Kidney (tissue), 22 donors: ENCODE measurements at places on chromosomes 5 and 9.
A peak's percentile ranks its signal among the peaks of the same experiment; 100 is the strongest.

DNA sequence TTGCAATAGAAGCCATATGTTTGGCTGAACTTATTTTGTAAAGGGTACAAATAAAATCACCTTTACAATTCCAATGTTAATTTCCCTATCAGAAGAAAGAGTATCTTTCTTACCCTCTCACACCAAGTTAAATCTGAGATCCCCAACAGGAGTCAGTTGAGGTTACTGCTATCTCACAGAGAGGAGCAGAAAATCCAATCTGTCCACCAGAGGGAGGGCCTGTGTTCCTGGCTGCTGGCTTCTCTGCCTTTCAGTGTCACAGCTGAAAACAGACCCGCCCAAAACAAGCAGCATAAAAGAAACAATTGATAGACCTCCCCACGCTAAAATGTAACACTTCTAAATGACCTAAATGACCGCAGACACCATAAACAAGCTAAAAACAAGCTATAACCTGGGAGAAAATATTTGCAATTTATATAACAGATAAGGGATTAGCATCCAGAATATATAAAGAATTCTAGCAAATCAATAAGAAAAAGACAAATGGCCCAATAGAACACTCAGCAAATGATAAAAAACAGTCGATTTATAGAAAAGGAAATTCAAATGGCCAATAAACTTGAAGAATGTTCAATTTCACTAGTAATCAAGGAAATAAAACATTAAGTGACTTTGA, 24.5 kb upstream of the MVB12B start:
- peak; percentile 64 for DNase-seq

GRCh38 chr9:125758986-125759763, 12.0 kb downstream of the PBX3 start:
- no peak for DNase-seq

GRCh38 chr9:35414889-35415288, 75.0 kb upstream of the RUSC2 start:
- no peak for DNase-seq

DNA sequence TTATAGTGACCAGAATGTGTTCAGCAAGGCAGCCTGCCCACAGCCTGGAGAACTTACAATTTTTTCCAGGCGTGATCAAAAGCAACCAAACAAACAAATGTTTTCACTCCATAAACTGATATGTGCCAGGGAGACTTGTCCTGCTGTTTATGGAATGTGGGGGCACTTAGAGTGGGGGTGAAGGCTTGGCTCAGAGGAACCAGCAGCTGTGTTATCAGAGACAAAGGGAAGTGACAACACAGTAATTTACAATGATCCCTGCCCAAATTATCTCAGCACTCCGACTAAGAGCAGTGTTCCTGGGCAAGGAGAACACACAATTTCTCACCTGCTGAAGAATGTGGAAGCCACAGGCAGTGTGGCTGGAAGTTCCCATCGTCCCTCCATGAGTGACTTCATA, 429.1 kb upstream of the IRX4 start:
- DNase-seq = no peak

DNA sequence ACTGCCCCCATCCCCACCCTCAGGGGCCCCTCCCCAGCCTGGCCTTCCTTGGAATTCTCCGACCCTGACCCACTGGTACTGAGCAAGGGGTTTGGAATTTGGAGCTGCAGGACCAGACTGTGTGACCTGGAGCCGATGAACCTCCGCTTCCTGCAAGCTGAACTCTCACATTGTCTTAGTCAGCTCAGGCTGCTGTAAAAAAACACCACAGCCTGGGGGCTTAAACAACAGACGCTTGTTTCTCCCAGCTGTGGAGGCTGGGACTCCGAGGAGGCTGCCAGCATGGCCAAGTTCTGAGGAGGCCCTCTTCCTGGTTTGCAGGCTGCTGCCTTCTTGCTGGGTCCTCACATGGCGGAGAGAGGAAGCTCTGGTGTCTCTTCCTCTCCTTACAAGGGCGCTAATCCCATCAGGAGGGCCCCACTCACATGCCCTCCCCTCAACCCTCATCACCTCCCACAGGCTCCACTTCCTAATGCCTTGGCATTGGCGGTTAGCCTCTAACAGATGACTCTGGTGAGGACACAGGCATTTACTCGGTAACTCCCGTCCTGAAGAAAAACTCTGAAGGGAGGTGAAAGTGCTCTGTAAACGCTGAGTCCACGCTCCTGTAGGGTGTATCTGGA, 42.4 kb downstream of the C5orf15 start:
- no peak for DNase-seq

GRCh38 chr9:135376511-135377265, 102.9 kb upstream of the PPP1R26 start:
- peak; percentile 27 for DNase-seq

GRCh38 chr9:125444166-125444565, 182.5 kb downstream of the GAPVD1 start:
- no peak for DNase-seq

DNA sequence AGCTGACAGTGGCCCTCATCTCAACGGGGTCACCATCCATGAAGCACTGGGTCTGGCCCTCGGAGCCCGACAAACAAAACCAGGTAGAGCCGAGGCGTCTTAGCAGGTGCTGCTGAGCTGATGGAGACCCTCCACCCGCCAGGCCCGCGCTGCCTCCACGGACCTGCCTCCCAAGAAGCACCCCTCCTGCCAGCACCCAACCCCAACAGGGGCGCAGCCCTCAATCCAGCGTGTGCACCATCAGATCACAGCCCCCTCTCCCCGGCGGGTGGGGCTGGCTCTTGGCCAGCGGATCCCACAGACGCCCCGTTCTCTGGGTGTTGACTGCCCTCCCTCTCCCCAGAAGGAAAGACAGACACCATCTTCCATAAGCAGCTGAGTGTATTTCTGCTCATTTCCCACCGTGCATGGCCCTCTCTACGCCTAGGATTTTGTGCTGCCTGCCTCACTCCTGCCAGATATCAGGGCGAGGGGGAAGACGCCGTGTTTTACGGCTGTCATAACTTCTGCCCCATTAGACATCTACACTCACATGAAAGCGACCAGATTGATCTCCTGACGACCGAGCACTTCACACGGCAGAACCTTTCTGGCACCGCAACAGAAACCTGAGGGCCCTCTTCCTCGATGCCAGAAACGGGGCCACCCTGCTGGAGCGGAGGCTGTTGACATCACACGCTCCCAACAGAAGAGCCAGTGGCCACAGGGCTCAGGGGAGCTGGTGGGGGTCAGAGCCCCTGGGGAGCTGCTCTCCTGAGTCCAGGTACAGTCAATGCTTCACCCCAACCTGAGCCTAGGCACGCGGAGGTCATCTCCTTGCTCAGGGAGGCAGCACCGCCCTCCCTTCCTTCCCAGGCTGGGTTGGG, 12.4 kb downstream of the NACC2 start:
- no peak for DNase-seq

DNA sequence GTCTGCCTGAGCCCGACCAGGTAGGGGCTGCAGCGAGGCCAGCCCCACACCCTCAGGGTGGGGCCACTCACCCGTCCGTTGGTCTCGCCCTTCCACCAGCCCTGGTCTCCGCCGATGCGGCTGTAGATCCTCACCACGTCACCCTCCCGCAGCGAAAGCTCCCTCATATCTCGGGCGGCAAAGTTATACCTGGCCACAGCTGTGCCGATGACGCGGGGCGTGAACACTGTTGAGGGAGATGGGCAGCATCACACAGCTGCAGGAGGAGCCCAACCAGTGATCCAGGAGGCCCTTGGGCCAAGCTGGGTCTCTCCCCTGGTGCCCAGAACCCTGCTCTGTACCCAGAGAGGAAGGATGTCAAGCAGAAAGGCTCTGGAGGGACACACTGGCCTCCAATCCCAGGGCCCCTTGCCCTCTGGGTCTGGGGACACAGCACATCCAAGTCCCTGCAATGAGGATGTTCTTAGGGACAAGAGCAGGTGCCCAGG, 30.3 kb upstream of the SARDH start:
- no peak for DNase-seq

DNA sequence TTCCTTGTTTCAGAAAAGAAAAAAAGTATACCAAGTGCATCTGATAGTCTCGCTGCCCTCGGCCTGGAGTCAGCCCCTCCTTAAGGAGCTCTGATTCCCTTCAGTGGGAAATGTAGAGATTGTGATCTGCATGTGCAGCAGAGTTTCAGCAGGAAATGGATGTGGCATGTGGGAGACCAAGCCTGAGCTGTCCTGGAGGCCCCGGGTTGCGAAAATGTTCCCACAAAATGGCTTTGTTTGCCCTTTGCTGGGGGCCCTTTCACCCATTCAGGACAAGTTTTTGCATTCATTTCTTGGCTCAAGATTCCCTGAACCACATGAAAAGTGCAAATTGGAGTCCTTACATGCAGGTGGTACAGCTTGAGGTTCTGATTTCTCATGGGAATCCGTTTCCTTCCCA, 230.9 kb downstream of the GADD45G start:
- DNase-seq = no peak

- no peak for DNase-seq
Observed at GRCh38 chr5:170377027-170377426, 12.1 kb downstream of the KCNMB1 start.

GRCh38 chr9:29214154-29214689, 1640.9 kb upstream of the C9orf72 start:
- DNase-seq = peak; percentile 80

GRCh38 chr5:135064235-135064570, 30.2 kb upstream of the PITX1 start:
- peak; percentile 39 for DNase-seq

GRCh38 chr9:90449213-90449925, 193.3 kb downstream of the DIRAS2 start:
- DNase-seq = no peak

- DNase-seq = no peak
Observed at GRCh38 chr9:131865446-131866195, 125.7 kb upstream of the RAPGEF1 start.

DNA sequence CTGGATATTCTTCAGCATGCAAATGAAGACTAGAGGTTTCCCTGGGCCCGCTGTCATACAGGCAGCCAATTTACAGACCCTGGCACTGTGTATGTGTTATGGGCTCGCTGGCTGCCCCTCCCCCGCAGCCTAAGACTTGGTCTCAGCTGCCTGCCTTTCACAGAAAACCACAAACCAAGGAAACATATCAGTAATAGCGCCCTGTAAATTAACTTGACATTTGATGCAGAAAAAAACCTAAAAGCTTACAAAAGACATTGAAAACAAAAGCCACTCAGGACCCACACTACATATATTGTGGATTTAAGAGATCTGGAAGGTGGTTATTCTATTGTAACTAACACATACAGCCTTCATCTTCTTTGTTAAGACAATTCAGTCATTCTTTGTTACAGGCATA, 287.0 kb upstream of the TMEM161B start:
- no peak for DNase-seq

DNA sequence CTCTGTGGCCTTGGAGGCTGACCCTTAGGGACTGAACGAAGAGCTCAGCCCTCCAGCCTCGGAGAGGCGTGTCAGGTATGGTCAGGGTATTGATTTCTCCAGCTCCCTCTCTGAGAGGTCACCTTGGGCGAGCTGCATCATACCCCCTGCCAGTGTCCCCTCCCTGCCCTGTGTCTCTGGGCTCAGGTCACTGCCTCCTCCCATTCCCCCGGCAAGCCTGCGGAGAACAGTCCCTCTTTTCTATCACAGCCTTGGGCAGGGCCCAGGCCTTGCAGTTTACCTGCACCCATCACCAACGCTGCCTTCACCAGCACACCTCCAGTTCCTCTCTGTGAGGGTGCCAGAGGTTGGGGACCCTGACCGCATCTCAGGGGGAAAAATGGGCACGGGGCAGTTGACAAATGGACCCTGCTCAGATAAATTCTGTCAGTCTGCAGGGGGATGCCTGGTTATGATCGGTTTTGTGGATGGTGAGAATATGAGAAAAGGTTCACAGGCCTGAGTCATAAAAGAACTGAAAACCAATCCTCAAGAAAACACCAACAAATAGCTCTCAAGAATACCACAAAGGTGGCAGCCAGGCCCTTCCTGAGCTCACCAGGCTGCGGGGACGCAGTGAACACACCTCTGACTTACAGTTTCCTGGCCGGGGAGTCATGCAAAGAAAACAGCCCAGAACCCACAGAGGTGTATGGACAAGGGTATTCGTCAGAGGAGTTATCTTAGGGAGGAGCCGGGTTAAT, 24.7 kb upstream of the RXRA start:
- peak; percentile 40 for DNase-seq

DNA sequence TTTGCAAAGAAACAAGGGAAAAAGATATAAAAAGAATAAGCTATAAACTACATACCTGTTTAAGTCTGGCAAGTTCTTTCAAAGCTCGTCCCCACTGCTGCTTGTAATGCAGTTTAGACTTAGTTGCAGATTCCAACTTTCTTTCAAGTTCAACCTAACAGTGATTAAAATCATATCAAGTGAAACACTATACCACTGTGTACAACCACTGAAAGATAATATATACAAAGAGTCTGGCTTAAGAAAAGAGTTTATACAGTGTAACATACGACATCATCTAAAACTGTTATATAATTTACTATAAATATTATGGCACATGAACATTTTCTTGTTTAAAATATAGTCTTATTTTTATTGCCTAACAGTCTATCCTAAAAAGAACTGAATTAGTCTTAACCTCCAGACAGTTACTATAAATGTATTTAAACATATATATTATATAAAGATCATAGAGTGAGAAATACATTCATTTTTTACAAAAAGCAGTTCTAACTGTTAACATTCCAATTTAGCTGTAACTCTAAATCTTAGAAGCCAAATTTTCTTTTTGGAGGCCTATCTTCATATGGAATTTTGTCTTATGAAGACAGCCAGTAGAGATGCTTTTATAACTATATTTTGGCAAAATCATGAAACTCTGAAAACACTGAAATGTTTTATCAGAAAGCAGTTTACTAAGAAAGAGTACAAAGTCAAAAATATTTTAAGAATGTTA, 58.6 kb downstream of the CEP120 start:
- DNase-seq = no peak

- DNase-seq = no peak
Observed at GRCh38 chr9:27355166-27355565, 58.2 kb upstream of the EQTN start.

DNA sequence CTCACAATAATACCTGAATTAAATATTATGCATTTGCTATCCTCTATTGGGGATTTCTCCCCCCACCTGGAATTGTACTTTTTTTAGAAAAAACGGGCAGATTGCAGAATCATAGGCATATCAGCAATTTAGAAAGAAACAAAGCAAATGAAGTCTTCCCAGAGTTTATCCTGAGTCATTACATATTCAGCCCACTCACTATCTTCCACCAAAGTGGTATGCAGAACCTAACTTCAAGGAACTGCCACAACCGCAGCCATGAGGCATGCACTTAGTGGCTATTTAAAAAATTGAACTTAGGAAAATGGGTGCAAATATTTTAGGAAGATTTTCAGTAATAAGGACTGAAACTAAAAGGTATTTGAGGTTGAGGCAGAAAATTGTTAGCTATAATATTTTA, 48.6 kb downstream of the UBAP1 start:
- no peak for DNase-seq
